ENCODE measurements at places on chromosomes 5 and 9.

DNA sequence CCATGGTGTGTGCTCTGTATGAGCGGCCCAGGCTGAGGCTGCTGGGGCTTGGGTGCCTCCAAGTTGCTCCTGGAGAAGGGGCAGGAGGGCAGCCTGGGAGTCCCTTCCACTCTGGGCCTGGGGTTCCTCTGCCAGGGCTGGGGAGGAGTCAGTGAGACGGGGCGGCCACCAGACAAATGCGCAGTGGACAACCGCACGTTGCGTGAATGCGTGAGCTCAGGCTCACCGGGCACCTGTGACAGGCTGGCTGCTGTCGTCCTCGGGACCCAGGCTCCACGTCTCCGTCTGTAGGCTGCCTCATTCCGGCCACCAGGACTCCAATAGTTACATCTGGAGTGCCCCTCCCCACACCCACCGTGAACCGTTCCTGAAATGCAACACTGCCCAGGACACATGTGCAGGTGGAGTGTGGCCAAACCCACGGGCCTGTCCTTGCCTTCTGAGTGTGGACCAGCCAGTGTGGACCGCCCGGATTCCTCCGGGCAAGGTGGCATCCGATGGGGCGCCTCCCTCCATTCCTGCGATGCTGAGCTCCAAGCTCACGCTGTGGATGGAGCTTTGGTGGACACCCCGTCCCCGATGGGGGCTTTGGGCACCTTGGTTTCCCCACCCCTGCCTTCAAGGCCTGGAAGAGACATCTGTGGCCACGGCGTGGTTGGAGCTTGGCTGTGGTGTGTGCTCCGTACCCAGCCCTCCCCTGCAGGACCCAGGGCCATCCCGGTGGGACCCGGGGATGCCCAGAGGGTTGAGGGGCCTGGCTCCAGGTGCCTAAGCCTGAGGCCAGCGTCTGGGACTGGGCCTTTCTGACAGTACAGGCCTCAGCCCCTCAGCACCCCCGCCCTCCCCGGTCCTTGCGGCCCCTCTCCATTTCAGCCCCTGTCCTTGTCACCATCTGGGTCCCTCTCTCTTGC is 34.0 kb upstream of the RXRA start:
- DNase-seq, result no peak

DNA sequence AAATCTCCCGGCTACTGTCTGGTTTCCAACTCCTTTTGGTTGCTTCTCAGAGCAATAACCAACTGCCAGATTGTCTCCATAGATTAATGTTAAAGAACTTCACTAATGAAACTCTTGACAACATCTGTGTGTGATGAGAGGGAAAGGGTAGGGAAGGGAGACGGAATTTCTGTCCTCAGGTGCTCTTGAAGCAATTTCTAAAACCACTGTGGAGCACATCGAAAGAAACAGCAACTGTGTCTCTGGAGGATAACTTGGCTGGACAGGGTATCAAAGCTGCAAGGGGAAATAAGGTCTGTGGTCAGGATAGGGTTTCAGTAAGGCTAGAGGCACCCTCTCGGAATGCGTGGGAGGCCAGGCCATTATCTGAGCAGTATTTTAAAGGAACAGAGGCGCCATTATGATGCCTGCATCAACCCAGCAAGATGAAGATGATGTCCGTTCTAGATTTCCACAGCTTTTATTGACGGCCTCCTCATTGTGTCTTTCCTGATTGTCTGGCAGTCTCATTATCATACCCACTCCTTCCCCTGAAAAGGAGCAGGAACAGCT is 76.6 kb downstream of the RORB start:
- DNase-seq, result no peak

GRCh38 chr5:119072496-119072895 is 1.6 kb downstream of the DMXL1 start:
- DNase-seq, result no peak

DNA sequence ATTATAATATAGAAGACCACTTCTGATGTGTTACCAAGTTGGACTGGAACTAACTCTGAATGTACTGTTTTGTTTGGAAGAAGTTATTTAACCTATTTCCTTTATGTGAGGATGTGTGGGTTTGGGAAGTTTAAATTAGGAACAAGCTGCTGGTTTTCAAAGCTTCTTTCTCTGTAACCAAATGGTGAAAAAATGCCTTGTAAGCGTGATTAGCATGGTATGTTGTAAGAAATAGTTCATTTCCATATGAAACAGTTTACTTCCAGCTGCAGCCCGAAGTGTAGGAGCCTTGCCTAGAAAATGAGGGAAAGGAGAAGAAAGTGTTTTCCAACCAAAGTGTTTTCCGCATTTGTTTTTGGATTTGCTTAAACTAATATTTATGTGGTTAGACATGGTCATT is 36.0 kb downstream of the TTC1 start:
- DNase-seq, result peak; percentile 7

GRCh38 chr9:76452839-76453238 is 6.1 kb upstream of the GCNT1 start:
- no peak for DNase-seq

GRCh38 chr5:93193431-93194347 is 387.3 kb downstream of the NR2F1-AS1 start:
- DNase-seq, result no peak

DNA sequence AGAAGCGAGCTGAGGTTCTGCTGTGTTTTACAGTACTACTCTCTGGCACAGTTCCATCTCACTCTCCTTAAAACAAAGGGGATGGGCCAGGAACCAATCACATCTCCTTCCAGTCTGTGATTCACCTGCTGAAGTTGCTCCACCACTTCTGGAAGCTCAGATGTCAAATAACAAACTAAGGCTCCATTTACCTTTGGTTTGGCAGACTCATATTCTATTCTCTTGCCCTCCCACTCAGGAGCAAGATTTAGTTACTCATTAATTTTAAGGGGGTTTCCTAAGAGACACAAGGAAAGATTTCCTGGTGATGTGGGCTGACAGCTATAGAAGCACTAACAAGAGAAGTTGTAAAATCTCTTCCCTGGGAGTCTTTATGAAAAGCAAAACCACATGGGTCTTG is 37.8 kb upstream of the KIF2A start:
- DNase-seq, result peak; percentile 49
